ENCODE measurements at places on chromosomes 6 and 20.

GRCh38 chr6:5167501-5167900, 82.4 kb downstream of the PPP1R3G start:
- no peak for DNase-seq

DNA sequence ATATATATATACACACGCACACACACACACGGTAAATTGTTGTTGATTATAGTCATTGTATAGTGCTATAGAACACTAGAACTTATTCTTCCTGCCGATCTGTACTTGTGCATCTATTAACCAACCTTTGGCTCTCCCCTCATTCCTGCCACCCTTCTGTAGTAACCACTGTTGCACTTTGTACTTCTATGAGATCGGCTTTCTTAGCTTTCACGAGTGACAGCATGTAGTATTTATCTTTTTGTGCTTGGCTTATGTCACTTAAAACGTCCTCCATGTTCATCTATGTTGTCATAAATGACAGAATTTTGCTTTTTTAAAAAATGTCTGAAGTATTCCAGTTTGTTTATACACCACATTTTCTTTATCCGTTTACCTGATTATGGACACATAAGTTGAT, 20.9 kb upstream of the DYNLRB1 start:
- no peak for DNase-seq

GRCh38 chr6:82040405-82041221, 206.9 kb downstream of the IBTK start:
- peak; percentile 46 for DNase-seq

DNA sequence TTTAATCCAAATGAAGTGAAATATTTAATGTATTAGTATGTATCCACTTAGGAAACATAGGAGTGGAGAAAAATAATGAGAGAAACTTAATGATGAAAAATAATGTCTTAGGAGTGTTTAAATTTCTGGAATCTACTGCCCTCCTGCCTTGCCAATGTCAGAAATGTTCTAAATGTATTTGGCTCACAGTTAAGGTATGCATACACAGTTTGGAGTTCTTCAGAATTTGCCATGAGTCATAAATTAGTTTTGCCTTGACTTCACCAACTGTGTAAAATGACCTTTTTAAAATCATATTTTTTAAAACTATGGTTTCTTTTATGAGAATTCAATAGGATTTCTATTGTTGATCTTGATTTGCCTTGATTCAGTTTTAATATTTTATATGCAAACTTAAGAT, 191.7 kb upstream of the HSF2 start:
- DNase-seq = no peak

GRCh38 chr6:33426590-33427511, 7.0 kb downstream of the SYNGAP1 start:
- no peak for DNase-seq

- DNase-seq = no peak
Measured at GRCh38 chr6:27267857-27268434, 20.4 kb downstream of the PRSS16 start.

DNA sequence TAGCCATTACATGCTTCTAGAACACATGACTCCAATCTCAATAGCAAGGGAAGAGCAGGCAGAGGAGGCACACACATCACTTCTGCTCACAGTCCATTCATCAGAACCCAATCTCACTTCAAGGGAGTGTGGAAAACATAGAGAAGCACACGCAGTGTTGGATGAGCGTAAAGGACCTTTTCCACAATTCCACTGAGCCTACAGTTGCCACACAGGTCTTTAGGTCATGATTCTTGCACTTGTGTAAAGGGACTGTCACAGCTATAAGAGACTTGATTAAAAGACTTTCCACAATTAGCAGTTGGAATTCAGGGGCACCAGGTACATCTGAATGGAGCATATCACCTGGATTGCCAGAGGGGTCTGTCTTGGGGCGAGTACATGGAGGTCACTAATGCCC, 86.2 kb downstream of the TBC1D7 start:
- DNase-seq = no peak
